ENCODE measurements at places on chromosomes 6 and 20.

DNA sequence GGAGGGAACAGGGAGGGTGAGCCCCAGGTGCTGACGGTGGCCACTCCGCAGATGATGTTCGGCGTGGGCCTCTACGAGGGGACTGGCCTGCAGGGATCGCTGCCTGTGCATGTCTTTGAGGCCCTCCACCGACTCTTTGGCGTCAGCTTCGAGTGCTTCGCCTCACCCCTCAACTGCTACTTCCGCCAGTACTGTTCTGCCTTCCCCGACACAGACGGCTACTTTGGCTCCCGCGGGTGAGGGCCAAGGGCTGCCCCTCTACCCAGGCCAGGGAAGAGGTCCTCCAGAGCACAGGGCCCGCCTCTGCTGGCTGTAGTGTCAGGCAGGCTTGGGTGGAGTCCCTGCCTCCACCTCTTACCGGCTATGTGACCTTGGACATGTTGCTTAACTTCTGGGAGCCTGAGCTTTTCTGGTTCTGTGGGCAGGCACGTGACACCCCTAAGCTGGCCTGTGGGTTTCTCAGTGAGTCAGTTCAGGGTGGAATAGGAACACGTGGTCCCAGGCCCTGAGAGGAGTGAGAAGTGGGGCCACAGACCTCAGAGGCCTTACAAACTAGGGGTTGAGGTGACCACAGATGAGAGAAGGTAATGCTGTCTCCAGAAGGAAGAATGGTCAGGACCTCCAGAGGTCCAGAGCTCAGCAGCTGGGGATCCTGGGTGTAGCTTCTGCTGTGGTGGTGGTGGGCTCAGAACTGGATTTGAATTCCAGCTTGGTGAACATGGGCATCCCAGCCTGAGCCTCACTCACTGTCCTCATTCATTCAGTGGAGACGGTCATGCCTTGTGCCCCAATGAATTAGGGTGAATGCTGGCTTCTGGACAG is 11.9 kb downstream of the PCIF1 start:
- DNase-seq: no peak

- DNase-seq: no peak
Measured at GRCh38 chr6:74439123-74439811, 743.3 kb downstream of the CD109 start.

DNA sequence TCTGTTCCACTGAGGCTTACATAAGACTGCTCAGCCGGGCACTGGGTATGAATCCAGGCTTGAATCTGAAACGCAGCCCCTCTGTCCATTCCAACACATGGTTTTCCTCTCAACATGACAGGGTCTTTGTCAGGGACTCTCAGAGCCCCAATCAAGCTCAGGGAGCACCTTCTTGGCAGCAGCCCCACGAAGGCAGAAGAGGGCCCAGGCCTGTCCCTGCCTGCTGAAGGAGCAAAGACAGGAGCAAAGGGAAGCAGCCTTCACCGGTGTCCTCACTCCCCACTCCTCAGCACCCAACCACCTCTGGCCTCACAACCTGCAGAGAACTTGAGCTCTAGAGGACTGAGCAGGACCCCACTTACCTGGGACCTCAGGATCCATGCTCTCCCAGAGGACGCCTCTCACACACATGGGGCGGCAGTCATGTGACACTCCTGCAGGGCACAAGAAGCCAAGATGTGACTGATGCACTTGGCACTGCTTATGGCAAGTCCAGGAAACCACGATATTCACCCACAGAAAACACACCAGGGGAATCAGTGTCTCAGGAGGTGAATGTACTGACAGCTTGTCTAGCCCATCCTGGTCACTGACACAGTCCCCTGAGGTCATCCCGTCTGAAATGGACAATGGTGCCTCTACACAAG is 4.3 kb downstream of the SNHG17 start:
- DNase-seq: no peak

- no peak for DNase-seq
Measured at GRCh38 chr6:129567374-129567773, 142.6 kb downstream of the ARHGAP18 start.

GRCh38 chr6:37454420-37455140 is 21.6 kb downstream of the CMTR1 start:
- DNase-seq: no peak

DNA sequence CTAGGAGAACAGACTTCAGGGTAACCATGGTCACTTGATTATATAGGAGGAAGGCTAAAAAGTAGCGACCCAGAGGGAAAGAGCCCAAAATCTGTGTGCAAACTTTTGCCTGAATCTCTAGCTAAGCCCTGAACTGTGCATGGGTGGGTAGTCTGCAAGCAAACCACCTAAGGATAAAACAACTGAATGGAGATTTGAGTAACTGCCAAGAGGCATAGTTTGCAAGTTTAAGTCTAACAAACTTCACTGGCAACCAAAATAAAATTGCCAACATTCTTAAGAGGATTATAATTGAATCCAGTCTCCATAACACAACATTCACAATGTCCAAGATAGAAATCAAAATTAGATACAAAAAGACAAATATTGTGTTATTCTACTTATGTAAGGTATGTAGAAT is 192.0 kb upstream of the PLN start:
- no peak for DNase-seq

DNA sequence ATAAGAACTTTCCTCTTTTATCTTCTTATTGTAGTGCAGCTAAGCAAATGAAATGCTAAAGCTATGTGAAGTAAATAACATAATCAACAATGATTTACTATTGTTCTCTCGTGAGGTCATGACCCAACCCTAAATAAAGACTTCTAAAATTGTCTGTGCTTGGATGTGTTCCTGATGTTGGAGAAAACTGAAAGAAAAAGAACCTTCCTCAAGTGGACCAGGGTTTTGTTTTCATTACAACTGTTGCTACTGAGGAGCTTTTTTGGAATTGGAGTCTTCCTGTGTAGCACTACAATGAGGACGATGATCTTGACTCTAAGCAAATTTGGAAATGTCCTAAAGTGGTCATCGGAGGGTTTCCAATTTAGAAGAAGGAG is 59.7 kb upstream of the SUPT3H start:
- no peak for DNase-seq

DNA sequence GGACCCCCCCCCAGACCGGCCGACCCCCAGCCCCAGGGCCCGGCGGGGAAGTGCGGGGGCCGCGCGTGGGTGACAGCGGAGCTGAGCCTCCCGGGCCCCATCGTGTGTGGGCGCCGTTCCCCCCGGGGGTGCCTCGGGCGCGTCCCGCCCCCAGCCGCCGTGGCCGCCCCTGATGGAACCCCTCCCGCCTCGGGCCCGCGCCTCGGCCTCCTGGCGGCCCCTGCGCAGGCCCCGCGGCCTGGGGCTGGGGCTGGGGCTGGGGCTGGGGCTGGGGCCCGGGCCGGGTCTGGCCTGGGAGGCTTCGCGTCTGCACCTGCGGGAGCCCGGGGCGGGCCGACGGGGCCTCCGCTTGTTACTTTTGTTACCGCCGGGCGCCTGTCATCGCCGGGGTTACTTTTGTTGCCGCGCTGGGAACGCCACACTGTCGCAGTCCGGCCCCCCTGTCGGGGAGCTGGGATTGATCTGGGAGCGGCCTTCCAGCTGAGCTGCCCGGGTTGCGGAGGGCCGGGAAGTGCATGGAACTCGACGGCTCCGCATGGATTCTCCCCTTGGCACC is 598 bp downstream of the OGFR start:
- no peak for DNase-seq

GRCh38 chr6:100918152-100918551 is 37.0 kb upstream of the ASCC3 start:
- DNase-seq: no peak

DNA sequence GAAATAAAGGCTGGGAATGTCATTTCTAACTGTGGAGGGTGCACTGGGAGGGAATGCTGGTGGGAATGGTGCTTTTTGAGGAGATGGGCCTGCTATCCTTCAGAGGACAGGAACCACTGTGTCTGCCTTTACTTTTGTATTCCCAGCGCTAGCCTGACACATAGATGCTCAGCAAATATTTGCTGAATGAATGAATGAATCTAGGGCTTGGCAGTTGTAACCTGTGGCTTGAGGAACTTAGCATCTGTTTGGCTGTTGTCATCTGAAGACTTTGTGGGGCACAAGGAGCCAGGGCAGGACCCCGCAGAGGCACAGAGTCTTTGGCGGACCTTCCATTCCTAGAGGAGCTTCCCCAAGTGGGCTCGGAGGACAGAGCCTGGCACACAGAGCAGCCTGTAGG is 6.1 kb downstream of the TOX2 start:
- no peak for DNase-seq

GRCh38 chr6:44062771-44063560 is 64.3 kb downstream of the MRPL14 start:
- DNase-seq: no peak

DNA sequence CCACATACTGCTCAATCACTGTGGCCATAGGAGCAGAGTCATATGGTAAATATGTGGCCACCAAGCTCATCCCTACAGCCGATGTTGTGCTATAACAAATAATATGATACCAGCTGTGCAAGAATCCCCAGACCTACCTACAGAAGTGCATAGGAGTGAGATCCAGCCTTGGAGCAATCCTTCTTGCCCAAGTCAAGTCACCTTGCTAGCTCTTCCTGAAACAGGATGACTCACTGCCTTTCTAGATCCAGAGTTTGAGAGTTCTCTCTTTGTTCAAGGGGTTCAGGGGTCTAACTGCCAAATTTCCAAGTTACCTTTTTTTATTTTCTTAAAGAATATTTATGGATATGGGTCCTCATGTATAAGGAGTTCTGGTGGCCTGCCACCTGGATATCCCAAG is 195.7 kb upstream of the MAN1A1 start:
- DNase-seq: no peak
